ENCODE measurements at places on chromosomes 1 and 21. TPM values are rescaled to one million over a fixed set of nuclear protein-coding genes. Genes with fewer than 3 reads are reported as not detected.

DNA sequence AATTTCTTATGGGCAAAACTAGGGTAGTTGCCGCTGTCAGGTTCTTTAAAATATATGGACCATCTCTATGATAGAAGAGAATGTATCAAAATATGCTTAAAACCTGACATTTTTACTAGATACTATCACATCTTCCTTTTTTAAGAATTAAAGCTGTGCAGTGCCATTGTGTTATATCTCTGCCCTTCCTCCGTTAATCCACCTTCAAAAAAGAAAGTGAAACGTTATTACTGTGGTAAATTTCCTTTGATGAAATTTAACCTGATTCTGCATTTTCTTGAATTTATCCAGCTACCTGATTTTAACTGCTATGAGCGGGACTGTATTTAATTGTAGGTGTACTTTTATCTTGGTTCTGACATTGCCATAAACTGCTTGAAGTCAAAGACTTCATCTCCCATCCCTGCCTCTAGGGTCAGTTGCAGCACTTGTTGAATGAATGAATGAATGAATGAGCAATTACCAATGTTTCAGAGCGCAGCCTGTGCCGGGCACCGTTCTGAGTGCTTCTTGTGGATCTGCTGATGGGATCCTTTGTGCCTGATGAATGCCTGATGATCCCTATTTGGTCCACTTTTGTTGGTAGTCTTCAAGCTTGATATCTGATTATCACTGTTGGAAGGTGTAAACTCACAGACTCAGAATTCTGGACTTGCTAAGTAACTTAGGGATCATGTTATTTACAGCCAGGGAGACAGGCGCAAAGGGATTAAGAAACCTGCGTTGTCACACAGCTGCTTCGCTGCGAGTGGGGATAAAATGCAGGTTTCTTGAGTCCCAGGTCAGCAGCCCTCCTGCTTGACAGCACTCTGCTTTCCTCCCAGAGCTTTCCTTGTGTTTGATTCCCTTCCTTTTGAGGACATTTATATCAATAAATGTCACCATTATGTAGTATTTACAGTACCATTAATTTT is 30.1 kb downstream of the SMYD2 start:
- DNase-seq = no peak

DNA sequence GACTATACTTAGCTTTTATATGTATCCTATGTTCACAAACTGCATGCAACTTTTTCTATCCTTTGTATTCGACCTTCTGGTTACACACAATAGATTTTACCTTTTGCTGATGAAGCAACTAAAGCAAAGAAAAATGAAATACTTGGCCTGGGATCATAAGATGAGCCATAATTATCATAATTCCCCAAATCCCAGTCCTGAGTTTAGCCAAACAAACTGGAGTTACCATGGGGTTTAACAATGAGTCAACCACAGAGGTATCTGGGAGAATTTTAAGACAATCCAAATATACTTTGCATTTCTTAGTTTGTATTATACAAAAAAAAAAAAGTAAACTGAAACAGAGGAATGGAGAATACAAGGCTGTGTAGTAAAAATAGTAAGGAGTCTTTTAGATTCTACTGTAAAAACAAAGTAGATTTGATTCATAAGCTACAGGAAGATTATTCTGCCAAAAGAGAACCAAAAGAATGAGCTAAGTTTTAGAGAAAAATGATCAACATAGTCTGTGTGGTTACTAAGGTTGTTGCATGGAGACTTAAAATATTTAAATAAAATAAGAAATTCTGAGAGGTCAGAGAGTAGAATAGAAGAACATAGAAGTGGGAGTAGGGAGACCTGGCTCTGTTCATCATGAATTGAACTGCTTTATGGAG is 60.4 kb upstream of the GORAB start:
- no peak for DNase-seq

DNA sequence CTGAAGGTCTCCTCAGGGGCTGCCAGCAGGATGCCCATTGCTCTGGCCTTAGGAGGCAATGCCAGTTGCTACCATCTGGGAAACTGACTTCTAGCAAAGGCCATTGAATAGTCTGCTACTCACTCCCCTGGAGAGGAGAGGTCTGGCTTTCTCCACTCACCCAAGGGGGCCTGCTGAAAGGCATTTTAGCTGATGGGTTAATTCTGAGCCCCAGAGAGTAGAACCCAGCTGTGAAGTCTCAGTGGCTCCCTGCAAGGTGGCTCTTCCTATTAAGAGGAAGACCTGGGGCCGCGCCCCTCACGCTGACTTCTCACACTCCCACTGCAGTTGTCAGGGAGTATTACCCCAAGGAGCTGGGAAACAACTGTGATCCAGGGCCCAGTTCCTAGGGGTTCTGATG is 213.3 kb upstream of the GALNT2 start:
- no peak for DNase-seq

DNA sequence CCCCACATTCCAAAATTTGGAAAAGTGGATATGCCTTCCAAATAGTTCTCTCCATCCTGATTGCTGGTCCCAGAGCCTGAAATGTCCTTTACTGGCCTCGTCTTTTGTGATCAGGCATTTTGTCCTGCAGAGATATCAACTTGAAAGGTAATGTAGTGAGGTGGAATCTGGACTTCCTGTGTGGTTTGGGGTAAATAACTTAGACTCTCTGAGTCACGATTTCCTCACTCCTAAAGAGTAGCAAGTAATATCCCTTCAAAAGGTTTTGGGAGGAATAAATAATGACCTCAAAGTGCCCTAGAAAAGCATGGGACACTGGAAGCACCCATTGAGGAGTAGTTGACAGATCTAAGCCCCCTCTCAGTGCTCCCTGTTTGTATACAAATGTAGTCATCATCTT is 426.6 kb downstream of the OMA1 start:
- DNase-seq = no peak

GRCh38 chr1:87252406-87252805 is 76.3 kb upstream of the LMO4 start:
- no peak for DNase-seq

DNA sequence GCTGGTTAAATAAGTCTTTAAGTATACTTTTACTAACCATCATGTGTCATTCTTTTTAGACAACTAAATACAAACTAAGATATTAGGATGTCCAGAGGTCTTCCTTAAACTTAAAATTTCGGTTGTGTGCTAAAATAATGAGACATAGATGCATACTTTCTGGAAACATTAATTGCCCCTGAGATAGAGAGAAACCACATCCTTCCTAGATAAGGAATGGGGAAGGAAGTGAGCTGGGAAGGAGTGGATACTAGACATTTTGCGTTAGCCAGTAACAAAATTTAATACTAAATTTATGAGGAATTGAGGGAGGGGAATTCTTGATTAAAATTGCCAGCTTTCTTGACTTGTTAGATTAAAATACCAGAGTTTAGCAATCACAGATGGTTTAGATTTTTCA is 37.1 kb upstream of the PTGS2 start:
- no peak for DNase-seq

DNA sequence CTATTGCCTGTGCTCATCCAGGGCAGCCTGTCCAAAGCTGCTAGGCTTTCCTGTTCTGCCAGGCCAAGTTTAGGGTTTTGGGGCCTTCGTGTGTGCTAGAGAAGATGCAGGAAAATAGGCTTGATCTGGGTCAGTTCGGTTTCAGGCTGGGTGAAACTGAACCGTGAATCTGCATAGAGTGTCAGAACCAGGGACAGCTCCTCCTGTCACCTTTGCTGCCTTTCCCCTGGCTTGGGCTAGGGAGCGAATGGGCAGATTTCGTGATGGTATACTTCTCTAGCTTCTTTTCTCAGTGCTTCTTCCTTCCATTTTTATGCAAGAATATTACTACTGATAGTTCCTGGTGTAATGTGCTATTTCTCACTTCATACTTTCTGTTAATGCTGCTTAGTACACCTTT is 6.0 kb upstream of the AGO1 start:
- no peak for DNase-seq

DNA sequence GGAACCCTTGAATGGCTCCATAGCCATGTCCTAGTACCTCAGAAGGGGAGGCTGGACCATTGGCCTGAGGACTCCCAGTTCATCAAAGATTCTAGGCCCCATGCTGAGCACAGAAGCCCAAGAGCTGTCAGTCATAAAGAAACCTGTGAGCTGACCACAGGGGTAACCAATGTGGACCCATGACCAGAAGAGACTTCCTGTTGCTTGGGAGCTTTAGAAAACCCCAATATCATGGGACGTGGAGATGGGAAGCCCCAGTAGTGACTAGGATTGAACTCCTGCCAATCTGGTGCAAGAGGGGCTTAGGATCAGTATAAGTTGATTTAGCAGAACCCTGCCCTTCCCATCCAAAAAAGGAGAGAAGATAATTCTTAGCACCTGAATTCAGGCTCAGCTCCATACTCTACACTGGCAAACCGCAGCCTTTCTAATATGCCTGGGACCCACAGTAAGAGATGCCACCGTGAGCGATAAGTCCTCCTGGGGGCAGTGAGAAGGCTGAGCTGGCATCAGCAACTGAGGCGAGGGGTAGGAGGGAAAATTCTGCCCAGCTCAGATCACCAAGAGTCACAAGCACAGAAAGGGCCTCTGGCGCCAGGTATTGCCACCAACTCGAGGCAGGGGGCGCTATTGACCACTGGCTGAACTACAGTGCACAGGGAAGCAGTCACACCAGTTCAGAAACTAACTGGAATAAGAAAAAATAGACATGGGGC is 108.9 kb downstream of the CAPN8 start:
- peak; percentile 74 for DNase-seq

DNA sequence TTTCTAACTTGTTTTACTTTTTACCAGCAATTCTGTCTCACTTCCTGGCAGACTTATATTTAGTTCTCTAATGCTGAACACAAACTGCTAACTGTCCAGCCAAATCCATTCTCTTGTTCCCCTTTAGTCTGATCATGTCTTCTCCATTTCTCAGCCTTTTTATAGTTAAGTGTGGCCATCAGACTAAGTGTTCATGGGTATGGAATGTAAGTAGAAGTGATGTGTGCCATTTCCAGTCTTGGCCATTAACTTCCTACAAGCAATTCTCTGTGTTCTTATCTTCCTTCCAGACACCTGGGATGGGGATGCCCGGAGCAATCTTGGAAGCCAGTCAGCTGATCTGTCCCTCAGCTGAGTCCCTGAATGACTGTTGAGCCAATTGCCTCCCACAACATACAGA is 165.8 kb downstream of the ST6GALNAC3 start:
- no peak for DNase-seq

DNA sequence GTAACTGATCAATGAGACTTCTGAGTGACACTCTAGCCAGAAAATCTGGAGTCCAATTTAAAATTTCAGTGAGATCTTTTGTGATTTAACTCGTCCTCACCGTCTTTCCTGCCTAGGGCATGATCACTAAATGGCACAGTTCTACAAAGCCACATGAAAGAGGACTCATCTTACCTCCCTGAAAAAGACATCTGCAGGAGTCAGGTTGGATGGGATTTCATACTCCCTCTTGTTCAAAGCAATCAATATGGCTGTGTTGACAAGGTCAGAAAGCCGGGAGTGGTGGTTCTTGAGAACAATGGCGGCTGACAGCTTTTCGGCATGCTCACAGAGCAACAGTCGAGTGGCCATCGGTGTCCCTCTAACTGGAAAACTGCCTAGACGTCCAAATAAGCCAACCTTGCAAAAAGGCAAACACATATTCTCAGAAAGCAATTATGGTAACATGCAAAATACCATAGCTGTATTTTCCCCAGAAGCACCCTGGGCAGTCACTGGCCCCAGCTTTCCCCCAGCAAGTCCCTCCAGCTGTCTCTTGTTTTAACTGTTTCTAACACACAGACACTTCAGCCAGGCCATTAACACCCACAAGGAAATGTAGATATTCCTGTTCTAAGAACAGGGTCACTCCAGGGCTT is 36.6 kb upstream of the ACTA1 start:
- no peak for DNase-seq

DNA sequence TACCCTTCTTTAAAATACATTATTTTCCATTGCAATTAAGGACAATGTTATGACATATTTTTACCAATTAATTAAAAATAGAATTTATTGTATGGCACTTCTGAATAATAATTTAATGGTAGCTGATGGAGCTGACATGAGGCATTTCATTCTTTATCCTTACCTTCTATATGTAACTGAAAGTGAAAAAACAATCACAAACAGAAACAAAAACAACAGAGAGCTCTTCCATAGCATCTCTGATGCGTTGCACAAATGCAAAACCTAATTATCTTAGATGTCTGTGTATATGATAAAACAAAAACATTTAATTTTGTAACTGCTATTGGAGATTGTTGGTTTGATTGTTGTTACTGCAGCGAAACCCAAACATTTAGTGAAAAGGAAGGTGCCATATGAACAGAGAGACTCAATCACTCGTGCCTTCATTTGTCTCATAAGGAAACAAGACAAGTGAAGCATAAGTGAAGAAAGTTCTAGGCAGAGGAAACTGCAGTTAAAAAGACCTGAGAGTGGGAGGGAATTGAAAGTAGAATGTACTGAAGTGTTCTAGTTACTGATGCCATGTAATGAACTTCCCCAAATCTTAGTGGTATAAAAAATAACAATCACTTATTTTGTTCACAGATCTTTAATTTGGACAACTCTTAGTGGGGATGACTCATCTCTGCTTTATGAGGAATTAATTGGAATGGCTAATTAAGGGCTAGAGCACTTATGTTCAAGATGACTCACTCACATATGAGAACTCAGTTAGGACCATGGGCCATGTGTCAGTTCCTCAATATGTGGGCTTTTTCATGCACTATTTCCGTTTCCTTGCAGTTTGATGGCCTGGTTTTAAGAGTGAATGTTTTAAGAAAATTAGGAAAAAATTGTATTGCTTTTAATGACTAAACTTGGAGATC is 245.0 kb upstream of the OLFM3 start:
- DNase-seq = no peak

The GABPA gene
- 21.7 TPM for total RNA-seq

The NOTCH2NLA gene
- total RNA-seq = 32.4 TPM

The MACO1 gene
- 19.4 TPM for total RNA-seq

The AGT gene
- 2.1 TPM for total RNA-seq

The CNKSR1 gene
- 45.6 TPM for total RNA-seq
